ENCODE measurements at places on chromosomes 5 and 9.

DNA sequence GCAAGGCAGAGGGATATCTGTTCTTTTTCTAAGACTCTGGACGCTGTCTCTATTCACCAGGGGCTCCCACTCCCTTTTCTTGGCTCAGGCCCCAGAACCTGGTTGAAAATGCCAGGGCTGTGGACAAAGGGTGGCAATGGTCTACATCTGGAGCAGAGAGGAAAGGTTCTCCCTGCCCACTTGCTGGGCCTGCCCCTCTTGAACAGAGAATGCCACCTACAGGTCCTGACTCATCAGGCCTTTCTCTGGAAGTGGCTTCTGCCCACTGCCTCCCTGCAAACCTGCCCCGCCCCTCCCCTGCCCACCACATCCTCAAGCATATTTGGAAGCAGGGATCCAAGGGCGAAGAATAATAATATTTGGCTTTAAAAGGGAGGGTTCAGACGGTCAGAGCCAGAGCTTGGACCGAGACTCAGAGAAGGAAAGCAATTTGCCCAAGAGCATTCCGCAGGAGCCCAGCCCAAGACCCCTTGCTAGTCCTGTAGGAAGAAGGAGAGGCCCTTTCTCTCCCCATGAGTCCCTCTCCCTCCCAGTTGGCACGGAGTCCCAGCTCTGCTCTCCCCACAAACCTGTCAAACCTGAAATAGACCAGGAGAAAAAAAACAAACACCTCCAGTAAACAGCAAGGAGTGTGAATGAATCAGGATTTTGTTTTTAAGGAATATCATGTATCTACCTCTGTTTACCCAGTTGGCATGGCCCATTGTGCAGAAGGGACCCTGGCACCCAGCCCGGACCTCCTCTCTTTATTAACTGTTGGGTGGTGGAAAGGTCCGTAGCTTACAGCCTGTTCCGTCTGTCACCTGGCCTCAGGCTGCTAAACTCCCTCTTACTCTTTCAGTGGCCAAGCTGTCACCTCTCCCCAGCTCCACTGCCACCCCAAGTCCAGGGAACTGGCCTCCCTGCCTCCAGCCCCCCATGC lies 37.7 kb upstream of the STXBP1 start:
- DNase-seq: no peak

DNA sequence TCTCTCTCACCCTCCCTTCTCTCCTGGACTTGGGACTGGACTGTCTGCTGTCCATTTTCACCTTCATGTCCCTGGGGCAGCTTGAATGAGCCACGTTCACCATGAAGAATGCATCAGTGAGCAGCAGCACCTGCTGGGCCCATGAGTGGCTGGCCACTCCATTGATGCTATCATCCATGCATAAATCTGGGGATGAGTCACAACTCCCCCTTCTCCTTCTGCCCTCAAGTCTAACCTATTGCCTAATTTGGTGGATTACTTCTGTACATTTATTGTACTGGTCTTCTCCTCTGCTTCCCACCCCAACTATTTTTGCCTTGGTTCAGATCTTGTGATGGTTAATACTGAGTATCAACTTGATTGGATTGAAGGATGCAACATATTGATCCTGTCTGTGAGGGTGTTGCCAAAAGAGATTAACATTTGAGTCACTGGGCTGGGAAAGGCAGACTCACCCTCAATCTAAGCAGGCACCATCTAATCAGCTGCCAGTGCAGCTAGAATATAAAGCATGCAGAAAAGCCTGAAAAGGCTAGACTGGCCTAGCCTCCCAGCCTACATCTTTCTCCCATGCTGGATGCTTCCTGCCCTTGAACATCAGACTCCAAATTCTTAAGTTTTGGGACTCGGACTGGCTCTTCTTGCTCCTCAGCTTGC lies 46.7 kb downstream of the GDNF start:
- DNase-seq: no peak

- no peak for DNase-seq
Observed at GRCh38 chr9:136239135-136239982, 6.3 kb downstream of the QSOX2 start.

GRCh38 chr9:123562844-123563346 lies 206.9 kb downstream of the CRB2 start:
- no peak for DNase-seq

DNA sequence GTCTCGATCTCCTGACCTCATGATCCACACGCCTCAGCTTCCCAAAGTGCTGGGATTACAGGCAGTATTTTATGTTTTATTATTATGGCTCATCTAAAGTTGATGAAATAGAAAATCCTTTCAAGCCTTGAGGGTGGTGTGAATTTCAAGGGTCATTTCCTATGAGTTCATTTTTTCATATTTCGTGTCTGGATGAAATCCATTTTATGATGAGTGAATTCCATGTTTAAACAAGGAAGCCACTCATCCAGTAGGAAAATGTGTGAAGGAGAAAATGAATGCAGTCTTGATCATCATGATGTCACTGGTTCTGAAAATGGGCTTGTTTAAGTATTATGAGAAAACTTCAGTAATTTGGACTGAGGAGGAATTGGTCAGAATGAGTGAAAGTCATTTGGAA lies 74.6 kb upstream of the ZSWIM6 start:
- no peak for DNase-seq

GRCh38 chr5:57157131-57157530 lies 16.7 kb upstream of the GPBP1 start:
- no peak for DNase-seq

DNA sequence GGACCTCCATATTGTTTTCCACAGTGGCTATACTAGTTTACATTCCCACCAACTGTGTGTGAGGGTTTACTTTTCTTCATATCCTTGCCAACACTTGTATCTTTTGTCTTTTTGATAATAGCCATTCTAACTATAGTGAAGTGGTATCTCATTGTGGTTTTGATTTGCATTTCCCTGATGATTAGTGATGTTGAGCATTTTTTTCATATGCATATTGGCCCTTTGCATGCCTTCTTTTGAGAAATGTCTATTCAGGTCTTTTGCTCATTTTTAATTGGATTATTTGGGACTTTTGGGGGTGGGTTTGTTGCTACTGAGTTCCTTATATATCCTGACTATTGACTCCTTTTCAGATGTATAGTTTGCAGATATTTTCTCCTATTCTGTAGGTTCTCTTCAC lies 44.4 kb downstream of the FEM1C start:
- no peak for DNase-seq

- no peak for DNase-seq
Observed at GRCh38 chr5:67021031-67021430, 175.6 kb downstream of the CD180 start.

- no peak for DNase-seq
Observed at GRCh38 chr5:146082798-146083197, 22.6 kb downstream of the PLAC8L1 start.

DNA sequence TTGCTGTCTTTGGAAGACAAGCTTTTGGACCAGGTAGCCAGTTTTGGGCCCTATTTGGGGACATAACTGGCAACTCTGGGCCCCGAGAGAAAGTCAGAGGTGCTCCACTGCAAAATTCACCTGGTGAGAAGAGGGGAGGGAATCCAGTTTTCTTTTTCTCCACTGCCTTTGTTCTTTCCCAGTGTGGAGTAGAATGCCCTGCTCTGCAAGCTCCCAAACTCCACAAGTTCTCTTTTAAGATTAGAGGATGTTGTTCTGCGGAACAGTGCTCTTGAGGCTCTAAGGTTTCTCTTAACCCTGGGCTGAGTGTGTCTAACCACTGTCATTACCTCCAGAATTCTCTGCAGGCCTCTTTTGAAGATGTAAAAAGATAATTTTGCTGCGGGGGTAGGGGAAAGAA lies 25.3 kb downstream of the MACIR start:
- DNase-seq: no peak

DNA sequence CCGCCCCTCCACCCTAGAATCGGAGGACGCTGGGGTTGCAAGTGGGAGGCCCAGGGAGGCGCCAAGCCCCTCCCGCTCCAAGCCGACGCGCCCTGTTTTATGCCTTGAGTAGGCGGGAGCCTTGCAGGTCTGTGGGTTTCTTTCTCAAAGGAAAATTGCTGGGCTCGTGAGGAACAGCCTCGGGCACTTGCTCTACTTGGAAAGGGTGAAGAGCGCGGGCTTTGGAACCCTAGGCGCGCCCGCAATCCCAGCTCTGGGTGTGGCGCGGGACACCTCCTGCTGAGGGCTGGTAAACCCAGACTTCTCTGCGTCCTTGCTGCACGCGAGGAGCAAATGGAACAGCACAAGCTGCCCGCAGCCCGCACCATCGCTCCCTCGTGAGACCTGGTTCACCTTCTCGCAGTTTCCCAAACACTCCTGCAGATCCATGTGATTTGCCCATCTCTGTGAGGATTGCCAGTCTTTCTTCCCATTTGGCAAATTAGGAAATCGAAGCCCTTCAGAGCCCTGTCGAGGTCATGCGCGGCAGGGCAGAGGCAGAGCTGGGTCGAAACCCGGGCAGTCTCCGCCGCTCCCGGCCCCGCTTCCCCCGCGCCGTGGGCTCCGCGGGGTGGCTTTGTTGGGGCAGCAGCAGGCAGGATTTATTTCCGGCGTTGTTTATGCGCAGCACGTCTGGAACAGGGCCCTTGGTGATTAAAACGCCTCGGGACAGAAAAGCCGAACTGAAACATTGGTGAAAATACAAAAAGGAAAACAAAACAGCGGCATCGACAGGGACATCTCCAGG lies 98.4 kb upstream of the CPLX2 start:
- DNase-seq: no peak

- peak; percentile 58 for DNase-seq
Observed at GRCh38 chr5:100595152-100595811, 60.1 kb downstream of the FAM174A start.

- no peak for DNase-seq
Observed at GRCh38 chr5:154590093-154590724, 112.2 kb upstream of the HAND1 start.

- no peak for DNase-seq
Observed at GRCh38 chr5:162410365-162410764, 342.8 kb downstream of the GABRG2 start.

DNA sequence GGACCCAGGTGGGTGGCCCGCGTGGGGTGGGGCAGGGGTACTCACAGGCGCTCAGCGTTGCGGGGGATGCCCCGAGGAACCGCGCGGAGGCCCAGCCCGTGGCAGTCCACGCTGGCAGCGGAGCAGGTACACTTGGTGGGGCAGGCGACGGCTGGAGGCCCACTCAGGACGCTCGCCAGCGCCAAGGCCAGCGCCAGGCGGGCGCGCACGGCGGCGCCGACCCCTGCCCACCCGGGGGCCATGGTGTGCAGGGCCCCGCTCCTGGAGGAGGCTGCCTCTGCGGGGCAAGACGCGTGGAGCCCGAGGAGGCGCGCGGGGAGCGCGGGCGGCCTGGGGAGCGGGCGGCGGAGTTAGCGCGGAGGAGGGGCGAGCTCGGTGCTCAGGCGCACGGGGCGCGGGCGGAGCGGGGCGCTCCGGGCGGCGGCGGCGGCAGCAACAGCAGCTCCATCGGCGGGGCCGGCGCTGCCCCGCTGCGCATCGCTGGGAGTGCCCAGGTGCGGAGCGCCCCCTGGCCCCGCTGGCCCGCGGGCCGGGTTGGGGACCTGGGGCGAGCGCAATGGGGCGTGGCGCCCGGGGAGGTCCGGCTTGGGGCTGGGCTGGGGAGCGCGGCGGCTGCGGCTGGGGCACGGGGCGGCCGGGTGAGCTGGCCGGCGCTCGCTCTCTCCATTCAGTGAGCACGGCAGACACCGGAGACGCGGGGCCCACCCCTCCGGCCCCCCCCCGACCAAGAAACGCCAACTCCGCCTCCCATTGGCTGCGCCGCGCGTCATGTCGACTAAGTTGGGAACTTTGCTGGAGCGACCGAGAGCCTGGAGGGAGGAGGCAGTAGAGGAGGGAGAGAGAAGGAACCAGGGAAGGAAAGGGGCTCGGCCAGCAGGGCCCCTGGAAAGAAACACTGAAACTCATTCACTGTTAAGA lies at the start of gene SLIT3:
Gene SLIT3 (minus strand): TSS at position 672 of the 918 bp plus-strand sequence. CDS start 430 bp downstream, at position 242.
- DNase-seq: peak; percentile 82

DNA sequence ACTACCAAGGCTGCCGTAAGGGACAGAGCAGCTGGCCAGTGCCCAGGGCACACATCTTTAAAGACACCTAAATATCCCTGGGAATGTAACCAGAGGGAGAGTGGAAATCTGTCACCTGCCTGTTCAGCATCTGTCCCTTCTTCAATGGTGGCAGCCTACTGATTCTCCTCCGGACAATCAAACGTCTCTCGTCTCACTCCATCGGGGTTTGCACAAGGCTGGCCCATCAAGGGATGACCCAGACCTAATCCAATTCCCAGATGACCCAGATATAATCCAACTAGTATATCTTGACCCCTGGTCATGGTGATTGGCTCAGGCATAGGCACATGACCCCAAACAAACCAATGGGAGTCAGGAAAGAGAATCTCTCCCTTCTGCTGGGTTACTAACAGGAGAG lies 93.5 kb downstream of the HRH2 start:
- DNase-seq: no peak

GRCh38 chr5:42005561-42006153 lies 80.6 kb downstream of the FBXO4 start:
- no peak for DNase-seq

DNA sequence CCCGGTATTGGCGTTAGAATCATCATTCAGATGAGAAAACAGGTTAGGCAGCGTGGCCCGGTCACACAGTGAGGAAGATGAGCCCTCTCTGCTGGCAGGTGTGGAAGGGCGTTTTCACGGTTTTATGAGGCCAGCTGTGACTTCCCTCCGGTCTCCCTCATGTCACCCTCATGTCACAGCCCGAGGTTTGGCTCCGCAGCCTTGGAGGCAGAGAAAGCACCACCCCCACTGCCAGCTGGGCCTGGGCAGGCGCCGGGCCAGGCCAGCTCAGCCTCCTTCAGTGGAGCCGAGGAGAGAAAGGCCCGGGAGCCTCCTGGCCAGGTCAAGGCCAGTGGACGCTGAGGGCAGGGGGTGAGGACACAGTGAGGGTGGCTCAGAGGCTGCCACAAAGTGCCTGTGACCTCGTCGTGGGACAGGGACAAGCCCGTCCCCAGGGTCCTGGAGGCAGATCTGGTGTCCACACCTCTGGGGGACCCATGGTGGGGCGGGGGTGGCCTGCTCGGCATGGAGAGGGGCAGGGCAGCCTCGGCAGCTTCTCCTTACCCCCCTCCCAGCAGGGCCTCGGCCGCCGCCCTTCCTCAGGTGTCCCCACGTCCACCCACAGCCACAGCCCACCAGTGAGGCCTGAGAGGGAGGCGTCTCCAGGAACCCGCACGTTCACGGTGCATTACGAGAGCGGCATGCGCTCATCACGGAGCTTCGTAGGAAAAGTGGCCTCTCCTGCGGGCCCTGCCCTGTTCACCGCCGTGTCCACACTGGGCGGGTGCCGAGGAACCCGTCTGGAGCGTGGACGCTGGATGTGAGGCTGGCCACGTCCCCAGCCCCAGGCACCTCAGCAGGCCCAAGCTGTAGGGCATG lies 32.2 kb downstream of the EXD3 start:
- DNase-seq: no peak

GRCh38 chr9:98191181-98191608 lies 1.2 kb downstream of the CORO2A start:
- no peak for DNase-seq
